ENCODE measurements at places on chromosomes 11 and 22. TPM values are rescaled to one million over a fixed set of nuclear protein-coding genes. Genes with fewer than 3 reads are reported as not detected.

AGBL2 gene
- 0.48 TPM for total RNA-seq

IL17REL gene
- not detected for total RNA-seq

OR51B4 gene
- total RNA-seq = not detected

SLC22A25 gene
- total RNA-seq = not detected

OSM gene
- not detected for total RNA-seq

NEFH gene
- total RNA-seq = 0.72 TPM

BATF2 gene
- 0.21 TPM for total RNA-seq

NCF4 gene
- total RNA-seq = not detected

RCOR2 gene
- 1.9 TPM for total RNA-seq

JHY gene
- 1.5 TPM for total RNA-seq

OR6T1 gene
- not detected for total RNA-seq

MRGPRE gene
- 0.72 TPM for total RNA-seq

MRGPRX2 gene
- not detected for total RNA-seq

FGF19 gene
- total RNA-seq = not detected

MMP27 gene
- total RNA-seq = not detected

MMP12 gene
- total RNA-seq = not detected

OR56B1 gene
- not detected for total RNA-seq

TALDO1 gene
- 259 TPM for total RNA-seq

DEFB131B gene
- not detected for total RNA-seq

ASCL2 gene
- total RNA-seq = 1.7 TPM

CST6 gene
- total RNA-seq = 33.7 TPM

ASRGL1 gene
- 1.9 TPM for total RNA-seq

NXPE2 gene
- not detected for total RNA-seq

TYMP gene
- total RNA-seq = 22.0 TPM

MICAL3 gene
- total RNA-seq = 24.1 TPM

ACR gene
- total RNA-seq = not detected

HTR3B gene
- total RNA-seq = not detected

ALKBH8 gene
- 5.1 TPM for total RNA-seq

CD3E gene
- total RNA-seq = not detected

PDE2A gene
- 3.8 TPM for total RNA-seq

TMEM126A gene
- total RNA-seq = 40.5 TPM

RTL10 gene
- total RNA-seq = 10.1 TPM

OR8G1 gene
- not detected for total RNA-seq

CRYBB2 gene
- not detected for total RNA-seq

FXYD6 gene
- total RNA-seq = 0.72 TPM

RASSF10 gene
- 1.5 TPM for total RNA-seq

FAM111B gene
- total RNA-seq = 2.2 TPM

All from tracheal epithelial cell (primary cell).